ENCODE measurements at places on chromosomes 12 and 14. TPM values are rescaled to one million over a fixed set of nuclear protein-coding genes. Genes with fewer than 3 reads are reported as not detected.

The SLCO1C1 gene
- not detected for total RNA-seq

GRCh38 chr12:49225576-49226166, 36.8 kb upstream of the TUBA1A start:
- no peak for DNase-seq

GRCh38 chr12:132342251-132343227, 13.2 kb upstream of the GALNT9 start:
- DNase-seq: no peak

GRCh38 chr12:52687497-52688385, 7.5 kb upstream of the KRT1 start:
- DNase-seq: no peak

DNA sequence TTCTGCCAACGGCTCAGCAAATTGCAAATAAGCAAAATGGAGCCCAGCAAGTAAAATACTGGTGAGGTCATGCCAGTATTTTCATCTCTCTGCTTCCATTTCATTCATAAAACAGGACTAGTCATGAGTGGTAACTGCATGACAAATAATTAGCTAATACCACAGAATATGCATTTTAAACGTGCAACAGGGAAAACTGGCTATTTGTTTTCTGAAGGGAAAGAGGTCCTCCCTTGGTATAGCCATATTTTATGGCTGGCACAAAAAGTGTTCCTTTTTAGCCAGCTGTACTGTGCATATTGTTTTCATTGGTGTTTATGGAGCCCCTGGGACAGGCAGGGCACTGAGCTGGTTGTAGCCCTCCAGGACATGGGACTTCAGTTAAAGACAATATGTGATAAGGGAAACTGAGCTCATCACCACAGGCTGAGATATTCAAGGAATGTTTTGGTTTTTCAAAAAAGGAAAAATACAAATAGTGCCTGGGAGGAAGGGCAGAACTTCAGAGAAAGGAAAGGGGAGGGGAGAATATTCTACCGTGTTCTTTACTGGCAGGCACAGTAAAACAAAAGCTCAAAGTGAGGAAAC, 26.1 kb upstream of the FOXN3 start:
- DNase-seq: no peak

- no peak for DNase-seq
Measured at GRCh38 chr12:71639341-71639760, 24.3 kb downstream of the ZFC3H1 start.

- DNase-seq: no peak
Measured at GRCh38 chr12:33438851-33439586, 600 bp downstream of the SYT10 start.
